Stimulated activated CD4-positive, alpha-beta T cell treated with anti-CD3 and anti-CD28 coated beads, TNF-alpha, amount 100 ng/mL, for 48 hours (primary cell): ENCODE measurements at places on chromosomes 5 and 9.
A peak's percentile ranks its signal among the peaks of the same experiment; 100 is the strongest.

GRCh38 chr5:100574716-100575115 lies 39.5 kb downstream of the FAM174A start:
- no peak for DNase-seq

GRCh38 chr5:170269579-170269978 lies 28.0 kb downstream of the LCP2 start:
- peak; percentile 59 for DNase-seq

- no peak for DNase-seq
Observed at GRCh38 chr5:40515476-40515875, 164.2 kb upstream of the PTGER4 start.

- peak; percentile 54 for DNase-seq
Observed at GRCh38 chr5:169805527-169805934, 168.5 kb downstream of the DOCK2 start.

GRCh38 chr9:73056245-73056644 lies 95.4 kb upstream of the ANXA1 start:
- no peak for DNase-seq

DNA sequence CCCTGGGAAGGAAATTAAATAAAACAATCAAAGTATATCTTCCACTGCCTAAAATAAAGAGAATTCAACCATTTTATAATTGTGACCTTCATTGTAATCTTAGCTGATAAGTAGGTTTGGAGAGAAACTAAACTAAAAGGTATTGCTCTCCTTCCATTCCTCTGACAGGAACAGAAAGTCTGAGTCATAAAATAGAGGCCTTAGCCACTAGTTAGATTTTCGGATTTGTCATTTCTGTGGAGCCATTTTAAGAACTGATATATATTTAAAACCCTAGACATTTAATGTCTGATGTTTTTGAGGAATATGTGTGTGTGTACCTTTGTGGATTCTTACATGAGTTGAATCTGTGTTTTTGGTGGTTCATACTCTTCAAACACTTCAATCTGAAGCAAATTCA lies 11.8 kb upstream of the TMC1 start:
- no peak for DNase-seq

- no peak for DNase-seq
Observed at GRCh38 chr9:68541568-68541967, 885 bp upstream of the TMEM252 start.

DNA sequence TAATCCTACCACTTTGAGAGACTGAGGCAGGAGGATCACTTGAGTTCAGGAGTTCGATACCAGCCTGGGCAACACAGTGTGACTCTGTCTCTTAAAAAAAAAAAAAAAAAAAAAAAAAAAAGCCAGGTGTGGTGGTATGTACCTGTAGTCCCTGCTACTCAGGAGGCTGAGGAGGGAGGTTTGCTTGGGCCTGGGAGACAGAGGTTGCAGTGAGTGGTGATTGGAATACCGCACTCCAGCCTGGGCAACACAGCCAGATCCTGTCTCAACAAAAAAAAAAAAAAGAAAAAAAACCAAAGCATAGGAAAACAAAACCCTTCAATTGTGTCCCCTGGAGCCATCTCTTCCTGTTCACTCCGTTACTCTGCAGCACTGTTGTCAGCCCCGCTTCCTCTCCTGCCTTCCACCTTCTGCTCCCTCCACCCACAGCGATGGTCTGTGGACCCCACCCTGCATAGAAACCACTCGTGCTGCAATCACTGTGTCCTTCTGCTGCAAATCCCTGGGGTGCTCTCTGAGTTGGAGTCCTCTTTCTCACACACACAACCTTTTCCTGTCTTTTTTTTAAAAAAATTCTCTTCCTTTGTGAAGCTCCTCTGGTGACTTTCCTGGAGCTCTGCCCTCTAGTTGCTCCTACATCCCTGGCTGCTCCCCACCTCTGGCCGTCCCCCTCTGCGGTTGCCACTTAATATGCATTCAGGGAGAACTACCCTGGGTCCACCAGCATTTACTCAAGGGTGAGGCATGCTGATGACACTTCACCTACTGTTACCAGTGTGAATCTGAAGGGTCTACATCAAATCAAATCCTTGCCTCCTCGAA lies 22.2 kb downstream of the CCT5 start:
- DNase-seq = no peak

DNA sequence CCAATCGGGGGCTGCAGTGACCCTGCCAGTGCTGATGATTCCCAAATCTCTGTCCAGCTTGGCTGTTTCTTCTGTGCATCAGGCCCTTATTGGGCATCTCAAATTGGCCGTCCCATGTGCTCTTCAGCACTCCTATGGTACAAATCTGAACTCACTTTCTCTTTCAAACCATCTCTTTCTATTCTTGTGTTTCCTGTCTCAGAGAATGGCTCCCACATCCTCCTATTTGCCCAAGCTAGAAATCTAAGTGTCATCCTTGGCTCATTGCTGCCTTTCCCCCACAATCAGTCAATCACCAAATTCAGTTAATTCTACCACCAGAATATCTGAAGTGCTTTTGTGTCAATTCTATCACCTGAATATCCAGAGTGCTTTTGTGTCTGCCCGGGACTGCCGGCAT lies 336.6 kb downstream of the CWC27 start:
- DNase-seq = no peak

GRCh38 chr5:38060354-38060753 lies 198.0 kb upstream of the EGFLAM start:
- DNase-seq = no peak

DNA sequence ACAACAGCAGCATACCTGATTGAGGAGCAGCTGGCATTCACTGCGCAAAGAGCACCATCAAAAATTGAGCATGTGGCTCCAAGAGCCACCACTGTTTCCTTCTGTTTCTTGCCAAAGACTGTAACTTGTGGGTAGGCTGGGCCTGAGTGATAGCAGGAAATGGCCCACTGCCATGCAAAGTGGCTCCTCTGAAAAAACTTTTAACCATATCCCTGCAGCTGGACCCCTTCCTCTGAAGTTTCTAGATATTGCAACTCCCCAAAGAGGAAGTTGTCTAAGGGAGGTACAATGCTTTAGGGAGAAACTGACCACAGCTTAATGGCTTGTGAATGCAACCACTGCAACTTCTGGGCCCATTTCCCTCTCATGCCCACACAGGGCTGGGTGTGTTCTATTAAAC lies 355.4 kb upstream of the PDE4D start:
- no peak for DNase-seq

- no peak for DNase-seq
Observed at GRCh38 chr9:133539991-133540697, 5.6 kb downstream of the ADAMTSL2 start.

DNA sequence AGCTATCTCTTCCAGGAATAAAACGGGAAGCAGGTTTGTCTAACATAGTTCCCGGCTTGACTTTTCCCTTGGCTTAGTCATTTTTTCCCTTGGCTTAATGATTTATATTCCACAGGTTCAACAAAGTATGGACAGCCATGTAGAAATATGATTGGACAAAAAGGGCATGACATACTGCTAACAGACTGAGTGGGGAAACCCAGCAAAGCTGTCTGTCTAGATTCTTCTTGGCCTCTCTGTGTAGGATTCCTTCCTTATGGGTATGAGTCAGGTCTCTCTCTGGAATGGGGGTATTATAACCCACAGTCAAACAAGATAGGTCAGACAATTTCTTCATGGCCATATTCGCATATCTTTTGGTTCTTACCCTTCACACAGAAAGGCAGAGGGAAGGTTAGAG lies 5.7 kb upstream of the MTAP start:
- DNase-seq = no peak

- no peak for DNase-seq
Observed at GRCh38 chr5:82676661-82677060, 398.5 kb upstream of the RPS23 start.

DNA sequence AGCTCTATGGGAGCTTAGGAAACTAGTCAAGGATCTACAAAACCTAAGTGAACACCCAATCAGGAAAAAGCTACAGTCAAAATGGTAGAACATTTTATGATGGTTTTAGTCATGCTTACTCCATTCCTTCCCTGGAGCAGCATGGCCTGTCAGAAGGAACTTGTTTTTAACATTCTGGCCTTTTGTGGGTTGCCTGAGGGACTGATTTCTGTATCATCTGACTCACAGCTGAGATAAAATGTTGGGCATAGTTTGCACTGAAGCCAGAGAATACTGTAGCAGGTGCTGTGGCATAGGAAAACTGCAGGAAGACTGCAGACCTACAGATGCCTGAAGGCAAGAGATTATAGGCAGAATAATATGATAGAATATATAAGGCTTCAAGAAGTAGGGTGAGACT lies 719.6 kb upstream of the GRAMD2B start:
- DNase-seq = no peak

- DNase-seq = no peak
Observed at GRCh38 chr5:72505539-72506157, 1.6 kb downstream of the ZNF366 start.

- DNase-seq = no peak
Observed at GRCh38 chr9:121331992-121332685, 37.9 kb downstream of the STOM start.

DNA sequence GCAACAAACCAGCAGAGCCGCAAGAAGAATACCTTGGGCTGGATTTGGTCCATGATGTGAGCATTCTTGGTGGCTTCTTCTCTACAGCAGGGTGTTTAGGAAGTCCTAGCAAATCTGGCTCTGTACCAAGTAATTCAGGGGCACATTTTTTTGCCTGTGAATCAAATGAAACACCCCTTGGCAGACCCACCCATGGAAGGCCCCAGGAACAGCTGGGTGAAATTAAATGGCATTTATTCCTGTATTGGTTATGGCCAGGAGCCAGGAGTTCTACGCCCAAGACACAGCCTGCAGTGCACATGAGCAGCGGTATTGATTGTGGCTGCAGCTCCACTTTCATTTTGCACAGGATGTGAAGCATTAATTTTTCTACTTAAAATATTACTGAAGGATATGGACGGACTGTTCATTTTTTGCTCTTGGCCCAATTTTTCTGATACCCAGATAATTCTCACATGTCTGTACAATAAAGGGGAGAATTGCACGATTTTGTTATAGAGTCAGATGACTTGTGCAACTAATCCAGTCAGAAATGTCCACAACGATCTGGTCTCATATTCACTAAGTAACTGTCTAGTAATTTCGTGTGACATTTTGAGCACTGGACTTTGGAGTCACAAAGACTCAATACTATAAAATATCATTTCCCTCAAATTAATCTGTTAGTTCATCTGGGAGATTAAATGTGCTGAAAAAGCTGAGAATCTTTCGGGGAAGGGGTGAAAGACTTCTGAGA lies 120.7 kb upstream of the APC start:
- no peak for DNase-seq

DNA sequence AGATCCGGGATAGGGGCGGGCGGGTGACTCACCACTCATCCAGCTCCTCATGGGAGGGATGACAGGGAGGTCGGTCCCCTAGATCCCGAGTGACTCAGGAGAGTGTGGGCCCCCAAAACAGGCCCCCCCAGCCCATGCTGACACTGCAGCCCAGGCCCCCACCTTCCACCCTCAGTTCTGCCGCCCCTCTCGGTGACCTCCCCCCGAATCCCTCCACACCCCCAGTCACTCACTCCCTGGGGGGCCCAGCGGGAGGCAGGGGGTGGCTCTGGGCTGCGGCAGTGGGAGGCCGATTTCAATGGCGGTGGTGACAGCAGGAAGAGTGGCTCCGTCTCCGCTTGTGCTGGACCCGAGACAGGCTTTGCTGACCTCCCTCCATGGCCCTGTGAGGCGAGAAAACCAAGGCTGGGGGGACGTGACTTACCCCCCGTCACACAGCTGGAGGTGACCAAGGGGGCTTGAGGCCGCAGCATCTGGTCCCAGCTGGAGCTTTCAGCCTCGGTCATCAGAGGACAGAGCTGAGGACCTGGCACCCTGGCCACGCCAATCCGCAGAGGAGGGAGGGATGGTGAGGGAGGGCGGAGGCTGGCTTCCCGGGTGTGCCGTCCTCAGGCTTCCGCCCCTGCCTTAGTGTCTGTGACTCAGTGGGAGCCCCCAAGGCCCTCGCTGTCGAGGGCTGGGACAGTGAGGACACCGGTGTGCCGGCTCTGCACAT lies 9.0 kb downstream of the GPSM1 start:
- no peak for DNase-seq

DNA sequence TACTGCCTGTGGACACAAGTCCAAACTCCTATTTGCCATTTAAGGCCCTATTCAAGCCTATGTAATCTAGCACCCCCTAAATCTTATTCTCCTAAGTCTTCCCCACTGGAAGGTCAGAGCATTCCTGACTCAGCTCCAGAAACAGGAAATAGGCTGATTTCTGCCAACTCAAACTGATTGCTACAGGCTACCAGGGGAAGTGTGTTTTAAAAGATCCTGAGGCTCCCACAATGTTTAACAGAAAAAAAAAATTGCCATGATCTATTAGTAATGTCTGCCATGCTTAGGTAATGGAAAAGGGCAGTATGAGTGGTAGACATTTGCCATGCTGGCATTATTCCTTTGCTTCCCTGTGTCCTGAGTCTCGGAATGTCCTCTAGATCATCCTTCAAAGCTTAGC lies 65.8 kb upstream of the BRINP1 start:
- no peak for DNase-seq

DNA sequence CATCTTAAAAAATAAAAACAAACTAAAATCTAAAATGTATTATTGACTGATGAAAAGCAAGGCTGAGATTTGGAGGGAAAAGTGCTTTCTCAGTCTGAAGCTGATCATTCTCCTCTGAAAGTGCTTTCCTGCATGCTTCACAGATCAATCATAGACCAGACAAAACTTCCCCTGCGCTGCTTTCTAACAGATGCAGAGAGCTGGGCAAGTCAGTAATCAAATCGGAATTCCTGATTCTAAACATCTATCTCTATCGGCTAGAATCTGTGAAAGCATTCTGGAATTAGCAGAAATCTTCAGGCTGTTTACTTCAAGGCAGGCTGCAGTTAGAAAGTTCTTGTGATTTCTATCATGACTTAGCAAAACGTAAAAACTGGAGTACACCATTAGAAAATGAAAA lies 15.6 kb upstream of the FAM81B start:
- no peak for DNase-seq

DNA sequence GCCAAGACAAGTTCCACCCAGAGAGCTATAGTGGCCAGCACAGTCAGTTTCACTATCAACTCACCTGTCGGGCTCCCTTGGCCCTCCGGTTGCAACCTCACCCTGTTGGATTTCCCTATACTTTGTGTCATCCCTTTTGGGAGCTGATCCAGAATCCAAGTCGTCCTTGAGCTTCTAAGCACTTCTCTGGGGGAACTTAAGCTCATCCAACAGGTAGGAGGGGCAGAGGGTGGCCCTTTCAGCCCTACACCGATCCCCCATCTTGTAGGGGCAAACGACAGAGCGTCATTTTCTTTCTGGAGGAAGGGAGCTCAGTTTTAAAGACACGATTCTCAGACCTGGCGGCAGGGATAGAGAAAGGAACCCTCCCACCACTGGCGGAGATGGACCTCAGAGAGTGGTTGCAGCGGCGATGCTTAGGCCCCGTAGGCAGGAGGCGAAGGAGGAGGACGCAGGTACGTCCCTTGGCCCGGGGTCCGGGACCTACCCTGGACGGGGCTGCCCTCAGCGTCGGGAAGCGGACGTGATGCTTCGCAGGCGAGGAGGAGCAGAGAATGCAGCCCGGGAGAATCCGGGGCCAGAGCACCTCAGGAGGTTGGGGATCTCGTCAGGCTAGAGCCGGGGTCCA lies 519 bp downstream of the ZER1 start:
- DNase-seq = no peak
